ENCODE measurements at places on chromosomes 16 and 17. TPM values are rescaled to one million over a fixed set of nuclear protein-coding genes. Genes with fewer than 3 reads are reported as not detected.
A peak's percentile ranks its signal among the peaks of the same experiment; 100 is the strongest.

- peak; percentile 80 for DNase-seq
- peak overlapping the region; percentile 2 for H3K4me3 ChIP-seq
- peaks cover 59% of the 10 kb centered on the region for H3K4me1 ChIP-seq
- peak overlapping the region; percentile 59 for H3K27ac ChIP-seq
Observed at GRCh38 chr17:50834429-50835300, 721 bp upstream of the WFIKKN2 start.

GRCh38 chr16:57479976-57480753 is 6.1 kb downstream of the DOK4 start:
- no peaks in the 10 kb centered on the region for H3K27me3 ChIP-seq
- peak; percentile 79 for DNase-seq
- H3K4me3 ChIP-seq: no peak overlapping the region
- no peaks in the 10 kb centered on the region for H3K36me3 ChIP-seq
- peaks cover 29% of the 10 kb centered on the region for H3K4me1 ChIP-seq

GRCh38 chr17:75404223-75404730 is 1.2 kb downstream of the GRB2 start:
- H3K36me3 ChIP-seq: no peaks in the 10 kb centered on the region
- H3K27ac ChIP-seq: peak overlapping the region; percentile 87
- peak overlapping the region; percentile 97 for H3K4me3 ChIP-seq
- peaks cover 11% of the 10 kb centered on the region for H3K4me1 ChIP-seq
- no peaks in the 10 kb centered on the region for H3K27me3 ChIP-seq

GRCh38 chr17:44266402-44267164 is 1.4 kb downstream of the SLC4A1 start:
- no peak overlapping the region for H3K27ac ChIP-seq
- no peaks in the 10 kb centered on the region for H3K36me3 ChIP-seq
- H3K4me1 ChIP-seq: no peaks in the 10 kb centered on the region
- no peaks in the 10 kb centered on the region for H3K27me3 ChIP-seq
- no peak for DNase-seq

DNA sequence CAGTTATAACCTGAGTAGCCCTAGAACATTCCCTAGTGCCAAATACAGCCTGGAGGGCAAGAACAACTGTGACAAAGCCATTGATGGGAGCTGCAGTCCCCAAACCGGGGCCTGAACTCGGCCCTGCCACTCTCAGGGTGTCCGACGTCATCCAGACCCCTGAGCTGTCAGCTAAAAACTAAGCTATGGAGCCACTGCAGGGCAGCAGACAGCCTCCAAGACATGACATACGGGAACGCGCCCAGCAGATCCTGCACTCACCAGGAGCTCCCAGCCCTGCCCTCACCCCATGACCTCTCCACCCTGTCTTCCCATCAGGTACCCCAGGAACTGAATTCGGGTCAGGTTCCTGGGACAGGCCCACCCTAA is 28.4 kb downstream of the KDM8 start:
- H3K27ac ChIP-seq: no peak overlapping the region
- H3K4me3 ChIP-seq: no peak overlapping the region
- DNase-seq: no peak
- H3K36me3 ChIP-seq: no peaks in the 10 kb centered on the region
- H3K4me1 ChIP-seq: peaks cover 29% of the 10 kb centered on the region

GRCh38 chr17:80254396-80255251 is 6.0 kb upstream of the RNF213 start:
- no peaks in the 10 kb centered on the region for H3K27me3 ChIP-seq
- H3K27ac ChIP-seq: peak overlapping the region; percentile 48
- peaks cover 2% of the 10 kb centered on the region for H3K4me1 ChIP-seq
- no peak overlapping the region for H3K4me3 ChIP-seq
- DNase-seq: no peak
- no peaks in the 10 kb centered on the region for H3K36me3 ChIP-seq

- DNase-seq: no peak
- H3K4me3 ChIP-seq: no peak overlapping the region
- peaks cover 7% of the 10 kb centered on the region for H3K4me1 ChIP-seq
- no peaks in the 10 kb centered on the region for H3K27me3 ChIP-seq
- no peaks in the 10 kb centered on the region for H3K36me3 ChIP-seq
- no peak overlapping the region for H3K27ac ChIP-seq
Observed at GRCh38 chr16:70804734-70805169, 3.8 kb upstream of the VAC14 start.

- H3K27ac ChIP-seq: no peak overlapping the region
- H3K36me3 ChIP-seq: no peaks in the 10 kb centered on the region
- H3K27me3 ChIP-seq: no peaks in the 10 kb centered on the region
Observed at GRCh38 chr17:28937044-28937729, 14.1 kb downstream of the PHF12 start.

GRCh38 chr17:68768804-68769203 is 167.6 kb upstream of the FAM20A start:
- H3K4me1 ChIP-seq: no peaks in the 10 kb centered on the region
- no peak for DNase-seq
- no peak overlapping the region for H3K4me3 ChIP-seq
- no peak overlapping the region for H3K27ac ChIP-seq

- H3K27me3 ChIP-seq: no peaks in the 10 kb centered on the region
- H3K36me3 ChIP-seq: no peaks in the 10 kb centered on the region
- no peak for DNase-seq
Observed at GRCh38 chr17:57624386-57624785, 120.7 kb downstream of the CCDC182 start.

DNA sequence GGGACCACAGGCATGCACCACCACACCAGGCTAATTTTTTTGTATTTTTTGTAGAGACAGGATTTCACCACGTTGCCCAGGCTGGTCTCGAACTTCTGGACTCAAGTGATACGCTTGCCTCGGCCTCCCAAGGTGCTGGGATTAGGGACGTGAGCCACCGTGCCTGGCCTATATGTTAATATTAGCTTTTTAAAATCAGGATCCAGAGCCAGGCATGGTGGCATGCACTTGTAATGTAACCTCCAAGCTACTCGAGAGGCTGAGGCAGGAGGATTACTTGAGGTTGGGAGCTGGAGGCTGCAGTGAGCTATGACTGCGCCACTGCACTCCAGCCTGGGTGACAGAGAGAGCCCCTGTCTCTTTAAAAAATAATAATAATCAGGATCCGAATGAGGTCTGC is 8.5 kb upstream of the ADCY7 start:
- DNase-seq: no peak
- H3K27me3 ChIP-seq: no peaks in the 10 kb centered on the region
- no peak overlapping the region for H3K27ac ChIP-seq
- no peaks in the 10 kb centered on the region for H3K36me3 ChIP-seq
- peaks cover 9% of the 10 kb centered on the region for H3K4me1 ChIP-seq
- no peak overlapping the region for H3K4me3 ChIP-seq

DNA sequence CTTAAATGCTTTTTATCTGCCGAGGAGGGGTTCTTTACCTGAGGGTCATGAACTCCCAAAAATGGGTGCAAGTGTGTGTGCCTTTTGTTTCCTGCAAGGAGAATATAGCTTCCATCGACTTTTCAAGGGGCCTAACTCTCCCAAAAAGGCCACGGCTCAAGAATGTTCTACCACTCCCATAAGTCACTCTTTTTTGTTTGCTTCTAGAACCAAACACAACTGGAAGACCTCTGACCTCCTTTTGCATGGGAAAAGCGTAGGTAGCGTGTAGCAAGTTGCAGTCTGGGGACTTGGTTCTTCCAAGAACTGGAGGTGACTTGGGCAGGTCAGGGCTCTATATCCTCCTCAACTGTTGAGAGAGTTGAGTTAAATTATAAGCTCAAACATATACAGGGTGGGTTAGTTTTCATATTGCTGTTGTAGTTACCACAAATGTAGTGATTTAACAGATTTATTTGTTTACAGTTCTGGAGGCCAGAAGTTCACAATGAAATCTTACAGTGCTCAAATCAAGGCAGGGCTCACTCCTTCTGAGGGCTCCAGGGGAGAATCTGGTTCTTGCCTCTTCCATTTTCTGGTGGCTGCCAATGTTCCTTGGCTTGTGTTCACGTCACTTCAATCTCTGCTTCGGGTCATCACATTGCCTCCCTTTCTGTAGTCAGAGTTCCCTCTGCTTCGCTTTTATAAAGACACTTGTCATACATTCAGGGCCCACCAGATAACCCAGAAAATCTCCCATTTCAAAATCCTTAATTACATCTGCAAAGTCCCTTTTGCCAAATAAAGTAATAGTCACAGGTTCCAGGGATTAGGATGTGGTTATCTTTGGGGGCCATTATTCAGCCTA is 1.4 kb downstream of the TMEM97 start:
- H3K4me1 ChIP-seq: peaks cover 29% of the 10 kb centered on the region
- peak overlapping the region; percentile 92 for H3K27ac ChIP-seq
- peak; percentile 11 for DNase-seq
- no peaks in the 10 kb centered on the region for H3K36me3 ChIP-seq
- no peaks in the 10 kb centered on the region for H3K27me3 ChIP-seq

DNA sequence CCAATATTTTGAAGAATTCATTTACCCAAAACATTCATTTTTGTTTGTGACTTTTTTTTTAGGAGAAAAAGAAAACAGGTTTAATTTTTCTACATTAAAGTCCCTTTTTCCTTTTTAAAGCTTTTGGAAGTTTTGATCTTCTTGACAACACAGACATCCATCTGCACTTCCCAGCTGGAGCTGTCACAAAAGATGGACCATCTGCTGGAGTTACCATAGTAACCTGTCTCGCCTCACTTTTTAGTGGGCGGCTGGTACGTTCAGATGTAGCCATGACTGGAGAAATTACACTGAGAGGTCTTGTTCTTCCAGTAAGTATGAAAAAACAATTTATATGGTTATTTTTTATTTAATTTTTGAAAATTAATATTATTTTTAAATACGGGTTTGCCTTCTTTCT is 37.2 kb downstream of the SIAH1 start:
- H3K4me3 ChIP-seq: no peak overlapping the region
- H3K27ac ChIP-seq: no peak overlapping the region
- DNase-seq: no peak
- H3K27me3 ChIP-seq: no peaks in the 10 kb centered on the region
- H3K36me3 ChIP-seq: no peaks in the 10 kb centered on the region

DNA sequence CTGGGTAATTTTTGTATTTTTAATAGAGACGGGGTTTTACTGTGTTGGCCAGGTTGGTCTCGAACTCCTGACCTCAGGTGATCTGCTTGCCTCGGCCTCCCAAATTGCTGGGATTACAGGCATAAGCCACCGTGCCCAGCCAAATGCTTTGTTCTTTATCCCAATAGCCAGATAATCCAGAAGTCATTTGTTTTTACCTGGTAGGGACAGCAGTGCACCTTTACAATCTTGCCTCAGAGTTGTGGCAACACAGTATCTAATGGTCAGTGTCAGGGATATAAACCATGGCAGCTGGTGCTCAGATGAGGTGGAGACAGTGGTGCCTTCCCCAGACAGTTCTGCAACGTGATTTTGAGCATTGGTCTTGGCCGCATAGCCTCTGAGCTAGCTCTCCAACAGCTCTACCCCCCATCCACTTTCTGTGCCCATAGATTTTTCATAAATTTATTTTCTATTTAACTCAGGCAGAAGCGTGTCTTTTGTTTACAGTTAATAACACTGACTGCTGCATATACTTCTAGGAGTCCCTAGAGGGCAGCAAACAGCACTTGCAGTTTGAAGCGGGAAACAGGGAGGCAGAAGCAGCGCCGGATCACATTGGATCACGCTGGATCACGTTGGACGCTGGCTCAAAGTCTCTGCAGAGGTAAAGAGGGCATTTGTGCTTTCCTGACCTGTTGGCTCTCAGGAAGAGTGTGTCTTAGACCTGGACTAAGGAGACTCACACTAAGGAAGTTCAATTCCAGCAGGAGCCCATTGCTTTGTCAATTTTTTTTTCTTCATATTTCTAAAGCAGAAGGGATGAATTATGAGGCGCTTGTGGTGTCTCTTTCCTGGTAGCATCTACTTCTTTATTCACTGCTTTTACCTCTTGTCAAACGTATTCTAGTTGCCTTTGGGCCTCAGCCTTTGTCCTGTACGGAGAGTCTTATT is 5.1 kb upstream of the GGT6 start:
- no peak overlapping the region for H3K27ac ChIP-seq
- DNase-seq: peak; percentile 80
- no peaks in the 10 kb centered on the region for H3K36me3 ChIP-seq

GRCh38 chr16:85626191-85626981 is 13.3 kb downstream of the GSE1 start:
- H3K4me3 ChIP-seq: no peak overlapping the region
- DNase-seq: peak; percentile 69
- H3K36me3 ChIP-seq: no peaks in the 10 kb centered on the region
- no peak overlapping the region for H3K27ac ChIP-seq
- no peaks in the 10 kb centered on the region for H3K27me3 ChIP-seq

DNA sequence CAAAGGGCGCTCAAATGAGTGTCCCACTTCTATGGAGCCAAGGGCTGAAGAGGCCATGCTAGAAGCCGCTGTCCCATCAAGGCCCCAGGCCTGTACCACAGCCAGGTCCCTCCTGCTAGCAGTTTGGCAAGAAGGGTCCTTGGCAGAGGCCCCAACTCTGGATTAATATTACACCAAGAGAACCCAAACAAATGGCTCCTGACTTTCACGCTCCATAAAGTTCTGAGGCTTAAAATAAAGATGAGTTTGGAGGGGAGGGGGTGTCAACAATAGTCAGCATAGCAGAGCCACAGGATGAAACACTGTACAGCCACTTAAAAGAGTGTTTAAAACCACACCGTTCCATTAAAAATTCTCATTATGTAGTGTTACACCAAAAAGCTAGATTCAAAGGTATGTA is 30.5 kb downstream of the CUEDC1 start:
- peaks cover 23% of the 10 kb centered on the region for H3K4me1 ChIP-seq
- H3K4me3 ChIP-seq: no peak overlapping the region
- no peak overlapping the region for H3K27ac ChIP-seq

DNA sequence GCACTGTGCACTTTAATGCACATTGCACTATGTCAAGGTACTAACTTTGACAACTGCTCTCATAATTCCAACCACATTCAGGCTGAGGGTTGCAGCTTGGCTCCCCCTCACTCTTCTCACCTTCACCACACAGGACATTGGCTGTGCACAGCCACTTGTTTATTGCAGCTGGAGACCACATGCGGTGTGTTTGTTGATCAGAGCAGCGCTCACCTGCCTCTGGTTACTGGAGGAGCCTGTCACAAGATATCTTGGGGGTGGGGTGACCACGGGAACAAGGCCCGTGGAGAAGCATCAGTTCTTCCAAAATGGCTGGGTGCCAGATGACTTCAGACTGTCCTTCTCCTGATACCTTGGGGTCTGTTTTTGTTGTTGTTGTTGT is 10.6 kb upstream of the CCL5 start:
- H3K4me1 ChIP-seq: no peaks in the 10 kb centered on the region
- peak; percentile 17 for DNase-seq
- no peak overlapping the region for H3K27ac ChIP-seq
- H3K4me3 ChIP-seq: no peak overlapping the region
- H3K27me3 ChIP-seq: no peaks in the 10 kb centered on the region

GRCh38 chr17:55588446-55589242 is 77.4 kb upstream of the SMIM36 start:
- H3K4me3 ChIP-seq: no peak overlapping the region
- no peak for DNase-seq
- H3K27ac ChIP-seq: no peak overlapping the region
- H3K36me3 ChIP-seq: no peaks in the 10 kb centered on the region
- no peaks in the 10 kb centered on the region for H3K27me3 ChIP-seq

GRCh38 chr16:22402191-22402590 is 27.8 kb upstream of the CDR2 start:
- H3K27ac ChIP-seq: no peak overlapping the region
- H3K4me1 ChIP-seq: no peaks in the 10 kb centered on the region
- no peaks in the 10 kb centered on the region for H3K27me3 ChIP-seq
- no peaks in the 10 kb centered on the region for H3K36me3 ChIP-seq
- no peak for DNase-seq

The KRTAP1-1 gene
- total RNA-seq: not detected

The MYL11 gene
- 2.5 TPM for total RNA-seq

The HOXB6 gene
- total RNA-seq: 4.3 TPM

The ADAD2 gene
- total RNA-seq: 133 TPM

Data from testis (tissue), 5 donors.